ENCODE measurements at places on chromosomes 5 and 9.

DNA sequence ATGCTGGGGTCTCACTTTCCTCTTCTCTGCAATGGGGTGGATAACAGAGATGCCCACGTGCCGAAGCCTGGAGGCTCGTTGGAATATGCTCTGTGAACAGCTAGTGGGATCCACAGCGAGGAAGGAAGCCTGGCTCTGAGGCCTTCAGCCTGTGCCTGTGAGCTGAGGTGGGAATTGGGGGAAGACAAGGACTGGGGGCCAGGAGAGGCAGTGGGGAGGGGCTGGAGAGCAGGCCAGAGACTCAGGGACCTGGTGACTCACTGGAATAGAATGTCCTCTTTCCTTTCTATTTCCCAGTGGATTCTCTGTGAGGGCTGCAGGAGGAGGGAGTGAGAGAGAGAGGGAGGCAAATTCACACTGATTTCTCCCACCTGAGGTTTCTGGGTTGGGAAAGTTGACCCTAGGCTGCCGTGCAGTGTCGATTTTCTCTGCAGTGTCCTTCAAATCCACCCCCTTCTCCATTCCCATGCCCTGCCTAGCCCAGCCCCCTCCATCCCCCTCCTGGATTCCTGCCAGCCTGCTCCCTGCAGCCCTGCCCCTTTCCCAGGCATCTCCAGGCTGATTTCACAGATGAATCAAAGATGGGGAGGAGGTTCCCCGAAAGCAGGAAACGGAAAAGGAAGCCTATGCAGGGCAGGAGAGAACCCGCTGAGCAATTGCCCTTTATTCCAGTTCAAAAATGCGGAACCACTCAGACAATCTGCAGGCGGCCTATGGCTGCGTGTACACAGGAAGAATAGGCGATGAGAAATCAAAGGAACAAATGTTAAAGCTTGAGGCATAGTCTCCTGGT lies 1.4 kb upstream of the SPAAR start:
- DNase-seq: peak; percentile 34

- no peak for DNase-seq
Measured at GRCh38 chr9:35380039-35380438, 109.9 kb upstream of the RUSC2 start.

DNA sequence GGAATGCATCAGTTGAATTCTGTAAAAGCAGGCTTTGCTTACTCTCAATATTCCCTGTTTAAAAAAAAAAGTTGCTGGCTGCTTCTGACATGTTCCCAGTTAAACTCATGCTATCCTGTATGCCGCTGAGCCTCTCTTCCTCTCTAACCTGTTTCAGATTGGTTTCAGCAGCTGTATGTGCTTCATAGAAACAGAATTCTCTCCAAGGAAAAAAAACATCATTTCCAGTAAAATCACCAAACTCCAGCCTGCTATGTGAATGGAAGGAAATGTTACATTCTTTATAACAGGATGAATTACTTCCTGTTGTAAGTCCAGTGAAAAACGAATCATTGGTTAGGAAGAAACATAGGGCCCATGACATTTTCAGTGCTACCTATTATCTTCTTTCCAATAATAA lies 25.7 kb upstream of the KCNV2 start:
- no peak for DNase-seq

DNA sequence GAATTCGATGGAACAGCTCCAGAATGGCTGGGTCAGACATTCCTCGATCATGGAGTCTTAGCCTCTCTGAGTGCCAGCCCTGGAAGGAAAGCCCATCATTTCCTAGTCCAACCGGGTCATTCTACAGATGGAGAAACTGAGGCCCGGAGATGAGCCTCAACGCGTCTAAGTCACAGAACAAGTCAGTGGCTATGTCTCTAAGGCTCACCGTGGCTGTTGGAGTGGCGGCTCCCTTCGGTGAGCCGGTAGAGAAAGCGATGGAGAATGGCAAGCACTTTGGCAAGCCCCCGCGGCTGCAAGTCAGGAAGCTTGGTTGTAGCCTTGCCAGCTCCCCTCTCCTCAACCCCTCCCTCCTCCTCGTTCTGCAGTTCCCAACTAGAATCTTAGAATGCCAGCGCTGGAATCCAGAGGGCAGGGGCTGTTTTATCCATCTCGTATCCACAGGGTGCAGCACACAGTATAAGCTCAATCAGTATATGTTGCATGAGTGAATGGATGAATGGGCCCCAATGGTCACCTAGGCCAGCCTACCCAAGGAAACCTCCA lies 438 bp upstream of the ARSI start:
- no peak for DNase-seq

GRCh38 chr5:146016764-146017484 lies 80.5 kb downstream of the SH3RF2 start:
- DNase-seq: no peak

- no peak for DNase-seq
Measured at GRCh38 chr9:128149001-128149701, at the start of gene LCN2. Gene LCN2, plus strand, starts transcription at chr9:128149453. Its CDS starts 73 bp downstream, at chr9:128149526.

- no peak for DNase-seq
Measured at GRCh38 chr9:134644725-134645606, 3.4 kb downstream of the COL5A1 start.

DNA sequence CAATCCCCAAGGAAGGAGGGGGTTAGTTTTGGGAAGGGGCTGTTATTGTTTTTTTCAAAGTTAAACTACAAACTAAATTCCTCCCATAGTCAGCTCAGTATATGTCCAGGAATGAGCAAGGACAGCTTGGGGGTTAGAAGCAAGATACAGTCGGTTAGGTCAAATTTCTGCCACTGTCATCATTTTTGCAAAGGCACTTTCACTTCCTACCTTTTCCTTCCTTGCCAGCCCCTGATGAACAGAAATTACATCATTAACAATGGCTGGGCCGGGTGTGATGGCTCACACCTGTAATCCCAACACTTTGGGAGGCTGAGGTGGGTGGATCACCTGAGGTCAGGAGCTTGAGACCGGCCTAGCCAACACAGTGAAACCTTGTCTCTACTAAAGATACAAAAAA lies 51.5 kb upstream of the HRH2 start:
- DNase-seq: no peak

- DNase-seq: no peak
Measured at GRCh38 chr9:91690540-91691249, 259.3 kb downstream of the ROR2 start.

DNA sequence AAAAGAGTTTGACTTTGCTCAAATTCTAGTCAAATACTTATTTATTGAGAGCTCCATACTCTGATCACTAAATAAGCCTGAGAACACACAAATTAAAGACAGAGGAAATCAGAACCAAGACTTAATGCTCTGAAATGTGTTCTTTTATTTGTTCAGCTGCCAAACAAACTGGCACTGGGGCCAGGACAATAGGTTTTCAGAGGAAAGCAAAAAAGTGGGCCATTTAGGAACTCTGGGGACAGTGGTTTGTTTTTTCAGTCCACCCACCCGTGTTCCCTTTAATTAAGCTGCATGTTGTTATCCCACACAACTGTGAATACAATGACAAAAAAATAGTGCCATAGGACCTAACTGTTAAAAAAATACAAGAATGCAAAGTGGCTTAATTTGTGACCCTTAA lies 95.4 kb upstream of the RETREG1 start:
- DNase-seq: no peak

- DNase-seq: no peak
Measured at GRCh38 chr9:20446248-20446647, 176.1 kb downstream of the MLLT3 start.

GRCh38 chr5:139272471-139273321 lies 20.8 kb upstream of the MATR3 start:
- no peak for DNase-seq

- no peak for DNase-seq
Measured at GRCh38 chr5:150021491-150022157, 21.1 kb downstream of the HMGXB3 start.

GRCh38 chr5:151449839-151450238 lies 2.4 kb downstream of the SLC36A1 start:
- DNase-seq: no peak

DNA sequence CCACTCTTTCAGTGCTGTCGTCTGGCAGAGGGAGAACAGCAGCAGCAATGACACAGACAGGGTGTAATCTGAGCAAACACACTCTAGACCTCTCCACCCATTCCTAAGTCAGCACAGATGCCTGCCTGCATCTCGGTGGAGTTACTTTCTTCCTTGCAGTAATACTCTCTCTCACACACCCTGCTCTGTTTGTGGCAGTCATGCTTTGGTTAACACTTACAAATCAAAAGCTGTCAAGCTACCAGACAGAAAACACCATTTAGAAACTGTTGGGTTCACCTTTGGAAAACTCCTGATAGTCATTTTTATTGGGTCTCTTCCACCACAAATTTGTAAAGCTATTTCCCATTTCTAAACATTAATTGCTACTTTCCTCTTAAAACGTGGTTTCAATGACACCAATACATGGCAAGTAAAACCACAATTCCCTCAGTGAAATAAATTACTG lies 27.3 kb downstream of the LHFPL2 start:
- DNase-seq: no peak

- no peak for DNase-seq
Measured at GRCh38 chr5:176342158-176342483, 19.4 kb downstream of the KIAA1191 start.

DNA sequence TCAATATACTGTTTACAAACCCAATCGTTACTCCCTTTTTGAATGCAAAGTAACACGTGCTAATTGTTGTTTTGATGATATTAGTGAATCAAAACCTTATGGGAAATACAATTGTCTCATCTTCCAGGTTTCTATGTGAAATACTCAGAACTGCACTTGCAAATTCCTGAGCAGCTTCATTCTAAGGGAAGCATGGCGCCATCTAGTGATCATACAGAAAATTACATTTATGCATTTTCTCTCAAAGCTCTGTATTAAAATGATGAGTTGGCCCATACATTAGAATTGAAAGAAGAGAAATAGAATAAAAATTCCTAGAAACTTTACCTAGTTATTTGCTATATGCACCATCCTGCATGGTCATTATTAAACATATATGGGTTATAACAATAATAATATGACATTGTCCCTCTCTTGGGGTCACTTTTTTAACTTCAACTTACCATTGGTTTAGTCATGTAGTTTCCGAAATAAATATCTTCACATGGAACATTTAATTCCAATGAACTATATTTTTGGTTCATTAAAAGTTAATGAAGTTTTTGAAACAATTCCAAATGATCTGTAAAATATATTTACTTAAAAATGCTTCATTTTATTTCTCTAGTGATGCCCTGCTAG lies 220.0 kb downstream of the PDE4D start:
- peak; percentile 40 for DNase-seq

GRCh38 chr9:36759141-36759540 lies 186.4 kb downstream of the MELK start:
- DNase-seq: no peak

Data from NCI-H1105 (cell line).